ENCODE measurements at places on chromosomes 16 and 17.

DNA sequence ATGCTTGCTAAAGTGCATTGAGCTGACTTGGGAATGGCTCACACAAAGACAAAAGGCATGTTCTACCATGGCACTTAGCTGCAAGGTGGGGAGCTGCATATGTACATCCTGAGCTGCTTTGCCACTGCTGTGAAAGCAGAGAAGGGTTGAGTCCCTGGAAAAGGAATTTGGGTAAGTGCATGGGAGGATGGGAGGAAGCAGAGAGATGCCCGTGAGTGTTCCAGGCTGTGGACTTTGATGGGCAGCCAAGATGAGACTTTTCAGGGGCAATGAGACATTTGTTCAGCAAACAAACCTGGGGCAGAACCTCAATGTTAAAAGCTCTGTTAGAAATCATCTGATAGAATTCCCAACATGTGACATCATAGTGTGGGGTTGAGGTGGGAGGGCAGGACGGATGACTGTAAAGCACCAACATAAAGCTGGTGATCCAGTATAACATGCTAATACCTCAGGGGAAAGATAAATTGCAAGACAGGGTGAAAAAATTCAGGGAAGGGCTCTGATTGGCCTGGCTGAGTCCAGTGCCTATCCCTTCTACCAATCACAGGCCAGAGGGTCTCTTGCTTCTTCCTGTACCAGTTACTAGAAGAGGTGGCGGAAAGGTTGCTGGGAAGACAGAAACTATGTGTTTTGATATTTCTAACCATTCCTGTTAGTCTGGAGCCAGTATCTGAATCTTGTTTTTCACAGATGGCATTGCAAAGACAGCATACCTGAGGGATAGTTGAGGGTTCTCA is 163.2 kb downstream of the UTP18 start:
- no peak for DNase-seq

- DNase-seq, result no peak
These were observed 13.5 kb upstream of the DHRS13 start for GRCh38 chr17:28916302-28916934.

- no peak for DNase-seq
These were observed 675.7 kb downstream of the WWOX start for GRCh38 chr16:78775161-78775561.

GRCh38 chr16:86363057-86363490 is 147.3 kb upstream of the FOXF1 start:
- no peak for DNase-seq

DNA sequence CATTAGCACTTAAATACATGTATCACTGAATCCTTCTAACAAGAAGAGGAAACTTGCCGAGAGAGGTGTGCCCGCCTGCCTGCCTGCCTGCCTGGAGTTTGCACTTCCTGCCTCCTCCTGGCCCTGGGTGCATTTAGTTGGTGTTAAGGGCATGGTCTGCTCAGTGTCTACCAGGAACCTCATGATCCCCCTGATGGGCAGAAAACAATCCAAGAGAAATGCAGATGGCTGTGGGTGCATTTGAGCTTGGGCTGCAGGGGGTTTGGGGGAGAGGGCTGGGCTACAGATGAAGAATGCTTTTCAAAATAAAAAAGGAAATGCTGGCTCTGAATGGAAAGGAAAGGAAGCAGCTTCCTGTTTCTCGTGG is 10.1 kb downstream of the KSR1 start:
- DNase-seq, result no peak

- no peak for DNase-seq
These were observed 7.2 kb upstream of the MRPS23 start for GRCh38 chr17:57856792-57857620.

DNA sequence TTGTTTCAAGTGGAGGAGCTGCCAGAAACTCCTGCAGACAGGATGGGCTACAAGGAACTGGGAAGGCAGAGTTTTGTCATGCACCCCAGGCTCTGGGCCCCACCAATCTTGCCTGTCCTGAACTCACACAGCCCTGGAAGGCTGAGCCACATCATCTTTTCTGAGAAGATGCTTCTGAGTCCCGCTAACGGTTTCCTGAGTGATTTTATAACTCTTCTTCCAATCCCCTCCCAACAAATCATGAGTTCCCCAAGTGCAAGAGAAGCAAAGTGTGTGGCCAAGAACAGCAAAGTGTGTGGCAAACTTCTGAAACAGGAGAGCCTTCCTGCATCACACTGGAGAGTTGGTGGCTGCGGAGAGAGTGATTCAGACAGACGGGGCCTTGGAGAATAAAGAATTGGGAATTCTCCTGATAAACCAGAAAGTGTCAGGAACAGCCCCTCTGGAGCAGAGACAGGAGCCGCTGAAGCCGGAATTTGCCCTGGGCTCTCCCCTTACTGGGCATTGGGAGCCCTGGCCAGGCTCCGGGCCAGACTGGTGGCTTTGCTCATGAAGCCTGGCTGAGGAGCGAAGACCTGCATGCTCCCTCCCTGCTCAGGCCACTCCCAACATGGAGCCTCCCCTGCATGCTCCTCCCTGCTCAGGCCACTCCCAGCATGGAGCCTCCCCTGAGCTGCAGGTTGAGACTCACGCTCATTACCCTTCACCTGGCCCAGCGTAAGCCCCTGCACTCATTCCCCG is 47.2 kb downstream of the PITPNM3 start:
- no peak for DNase-seq
